ENCODE measurements at places on chromosomes 12 and 14.

GRCh38 chr12:62516927-62517326, 50.3 kb downstream of the MON2 start:
- H3K4me3 ChIP-seq = no peak overlapping the region
- no peaks in the 10 kb centered on the region for H3K27me3 ChIP-seq
- no peak for DNase-seq
- peaks cover 15% of the 10 kb centered on the region for H3K36me3 ChIP-seq
- no peak overlapping the region for H3K27ac ChIP-seq
- peaks cover 6% of the 10 kb centered on the region for H3K4me1 ChIP-seq

GRCh38 chr12:116818341-116818856, 62.8 kb downstream of the HRK start:
- H3K4me1 ChIP-seq = peaks cover 17% of the 10 kb centered on the region
- H3K4me3 ChIP-seq = peak overlapping the region; percentile 82
- DNase-seq = no peak
- peak overlapping the region; percentile 89 for H3K27ac ChIP-seq

- H3K4me3 ChIP-seq = no peak overlapping the region
- no peak for DNase-seq
- peaks cover 10% of the 10 kb centered on the region for H3K36me3 ChIP-seq
- H3K4me1 ChIP-seq = peaks cover 4% of the 10 kb centered on the region
Measured at GRCh38 chr12:11324426-11324825, 14.2 kb upstream of the PRB4 start.

- no peak overlapping the region for H3K27ac ChIP-seq
- H3K4me3 ChIP-seq = no peak overlapping the region
- H3K27me3 ChIP-seq = no peaks in the 10 kb centered on the region
- H3K4me1 ChIP-seq = no peaks in the 10 kb centered on the region
- no peak for DNase-seq
Measured at GRCh38 chr12:52180971-52181628, 10.7 kb downstream of the KRT80 start.

- H3K27me3 ChIP-seq = no peaks in the 10 kb centered on the region
- no peaks in the 10 kb centered on the region for H3K36me3 ChIP-seq
- no peaks in the 10 kb centered on the region for H3K4me1 ChIP-seq
- DNase-seq = no peak
- H3K4me3 ChIP-seq = no peak overlapping the region
Measured at GRCh38 chr14:38791862-38792261, 311.2 kb downstream of the SEC23A start.

DNA sequence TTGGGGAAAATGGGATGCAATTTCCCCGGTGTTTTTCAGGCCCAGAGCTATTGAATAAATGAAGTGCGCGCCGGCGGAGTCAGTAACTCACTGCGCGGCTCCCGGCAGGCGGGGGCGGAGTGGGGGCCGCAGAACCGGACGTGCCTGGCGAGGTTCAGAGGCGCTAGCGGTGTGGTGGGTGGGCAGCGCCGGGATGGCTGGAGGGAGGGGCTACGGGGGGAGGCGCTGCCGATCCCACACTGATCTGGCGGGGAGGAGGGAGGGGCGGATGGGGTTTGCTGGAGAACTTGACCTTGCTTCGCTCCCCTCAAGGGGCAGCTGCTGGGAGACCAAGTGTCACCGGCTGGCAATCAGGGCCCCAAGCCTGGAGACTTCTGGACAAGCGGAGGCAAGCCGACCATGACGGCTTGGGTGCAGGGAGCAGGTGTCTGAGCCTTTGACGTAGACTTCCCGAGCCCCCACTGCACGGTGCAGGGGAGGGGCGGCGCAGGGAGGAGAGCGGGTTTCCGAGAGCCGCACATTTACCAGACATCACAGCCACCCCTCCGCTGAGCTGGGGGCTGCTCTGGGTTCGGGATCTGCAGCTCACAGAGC, 174.1 kb upstream of the RTL1 start:
- no peak overlapping the region for H3K27ac ChIP-seq
- peaks cover 39% of the 10 kb centered on the region for H3K27me3 ChIP-seq
- peaks cover 12% of the 10 kb centered on the region for H3K4me1 ChIP-seq
- no peak overlapping the region for H3K4me3 ChIP-seq

- no peak overlapping the region for H3K27ac ChIP-seq
- H3K4me1 ChIP-seq = no peaks in the 10 kb centered on the region
- H3K4me3 ChIP-seq = no peak overlapping the region
- DNase-seq = no peak
- no peaks in the 10 kb centered on the region for H3K36me3 ChIP-seq
Measured at GRCh38 chr12:83468988-83469908, 782.5 kb downstream of the TMTC2 start.

DNA sequence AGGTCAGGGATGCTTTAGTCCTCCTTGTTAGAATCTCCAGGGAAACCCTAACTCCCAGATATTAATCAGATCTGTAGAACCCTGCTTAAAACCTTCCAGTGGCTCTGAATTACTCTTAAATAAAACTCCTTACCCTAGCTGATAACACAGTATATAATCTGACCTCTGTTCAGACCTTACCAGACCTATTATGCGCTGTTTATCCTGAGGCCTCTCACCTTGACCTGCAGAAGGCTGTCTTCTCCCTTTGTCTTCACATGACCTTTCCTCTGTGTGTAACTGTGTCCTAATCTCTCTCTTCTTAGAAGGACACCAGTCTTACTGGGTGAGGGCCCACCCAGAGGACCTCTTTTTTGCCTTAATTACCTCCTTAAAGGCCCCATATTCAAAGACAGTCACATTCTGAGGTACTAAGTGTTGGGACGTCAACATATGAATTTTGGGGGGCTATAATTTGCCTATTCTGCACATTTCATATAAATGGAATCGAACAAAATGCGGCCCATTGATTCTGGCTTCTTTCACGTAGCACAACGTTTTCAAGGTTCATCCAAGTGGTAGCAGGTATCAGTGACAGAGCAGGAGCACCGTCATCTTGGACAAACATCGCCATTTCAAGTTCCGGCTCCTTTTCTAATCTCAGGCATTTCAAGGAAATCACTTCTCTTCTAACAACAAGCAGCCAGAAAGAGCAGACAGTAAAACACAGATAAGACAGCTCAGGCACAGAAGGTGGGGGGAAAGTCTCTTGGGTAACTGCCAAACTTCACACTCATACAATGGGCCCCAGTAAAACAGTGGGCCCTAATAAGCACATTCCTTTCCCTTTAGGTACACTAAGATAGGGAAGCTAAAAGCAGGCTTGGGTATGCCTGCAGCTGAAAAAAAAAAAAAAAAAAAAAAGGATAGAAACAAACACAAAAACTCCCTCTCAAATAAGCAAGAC, 200.2 kb upstream of the NUDT4 start:
- no peak overlapping the region for H3K4me3 ChIP-seq
- no peaks in the 10 kb centered on the region for H3K4me1 ChIP-seq
- H3K36me3 ChIP-seq = no peaks in the 10 kb centered on the region
- no peak for DNase-seq
- H3K27ac ChIP-seq = no peak overlapping the region
- H3K27me3 ChIP-seq = peaks cover 2% of the 10 kb centered on the region

DNA sequence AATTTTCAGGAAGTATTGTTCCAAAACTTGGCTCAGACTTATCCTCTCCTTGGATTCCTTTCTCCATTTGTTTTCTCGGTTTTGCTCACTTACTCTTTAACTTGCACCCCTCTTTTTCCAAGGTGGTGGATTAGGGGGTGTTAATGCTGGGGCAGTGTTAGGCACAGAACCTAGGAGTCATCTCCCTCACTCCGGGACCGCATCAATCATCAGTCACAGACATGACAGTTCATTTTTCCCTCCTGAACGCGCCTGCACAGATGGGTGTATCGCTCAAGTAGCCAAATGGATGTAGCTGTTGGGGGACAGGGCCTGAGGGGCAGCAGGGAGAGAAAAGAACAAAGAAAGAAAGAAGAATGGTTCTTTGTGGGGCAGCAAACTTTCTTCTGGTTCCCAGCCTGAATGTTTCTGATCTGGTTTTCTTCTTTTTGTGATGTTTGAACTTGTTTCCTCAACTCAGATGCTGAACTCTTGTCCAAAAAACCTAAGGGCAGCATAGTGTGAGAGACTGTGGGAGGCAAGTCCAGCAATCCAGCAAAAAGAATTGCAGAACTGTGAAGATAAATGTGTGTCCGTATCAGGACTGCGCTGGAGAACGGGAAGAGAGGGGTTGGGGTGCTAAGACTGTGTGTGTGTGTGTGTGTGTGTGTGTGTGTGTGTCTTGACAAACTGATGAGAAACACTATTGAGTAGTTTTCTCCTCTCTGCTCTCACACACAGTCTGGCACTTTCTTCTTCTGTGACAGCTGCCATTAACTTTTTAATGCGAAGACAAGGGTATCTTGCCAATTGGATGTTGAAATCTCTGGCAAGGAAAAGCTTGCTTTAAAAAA, 131.1 kb downstream of the FBXL14 start:
- DNase-seq = no peak
- H3K27me3 ChIP-seq = no peaks in the 10 kb centered on the region
- H3K4me1 ChIP-seq = no peaks in the 10 kb centered on the region
- no peak overlapping the region for H3K4me3 ChIP-seq
- no peaks in the 10 kb centered on the region for H3K36me3 ChIP-seq

DNA sequence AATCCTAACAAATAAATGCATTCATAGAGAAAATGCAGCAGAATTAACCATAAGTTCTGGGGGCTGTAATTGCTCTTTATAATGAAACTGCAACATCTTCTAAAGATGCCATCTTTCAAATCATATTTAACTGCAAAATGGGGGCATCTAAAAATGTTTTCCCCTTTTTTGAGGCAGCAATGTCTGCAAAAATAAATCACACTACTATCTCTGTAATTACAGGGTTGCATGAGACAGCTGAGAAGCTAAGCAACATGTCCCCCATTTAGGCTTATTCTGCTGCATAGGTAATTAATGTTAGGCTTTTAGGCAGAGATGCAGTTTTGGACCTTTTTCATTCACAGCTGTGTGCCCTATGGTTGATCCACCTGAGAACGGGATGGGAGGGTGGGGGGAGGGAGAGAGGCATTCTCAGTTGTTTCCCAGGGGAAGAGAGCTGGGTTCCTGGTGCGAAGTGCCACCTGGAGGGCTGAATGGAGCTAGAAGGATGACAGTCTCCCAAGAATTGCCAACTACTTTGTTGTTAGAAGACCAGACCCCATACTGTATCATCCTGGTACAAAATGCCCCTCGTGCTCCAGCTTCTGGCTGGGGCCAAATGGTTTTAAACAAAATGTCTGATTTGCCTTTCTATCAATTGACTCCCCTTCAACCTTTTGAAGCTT, 154.2 kb downstream of the APAF1 start:
- no peak for DNase-seq
- no peaks in the 10 kb centered on the region for H3K4me1 ChIP-seq
- H3K27me3 ChIP-seq = peaks cover 23% of the 10 kb centered on the region
- no peak overlapping the region for H3K4me3 ChIP-seq
- H3K36me3 ChIP-seq = no peaks in the 10 kb centered on the region

- no peaks in the 10 kb centered on the region for H3K36me3 ChIP-seq
- H3K4me1 ChIP-seq = peaks cover 23% of the 10 kb centered on the region
- no peak overlapping the region for H3K27ac ChIP-seq
- H3K27me3 ChIP-seq = no peaks in the 10 kb centered on the region
- no peak for DNase-seq
Measured at GRCh38 chr14:102629011-102629444, 36.6 kb downstream of the RCOR1 start.

- H3K4me1 ChIP-seq = peaks cover 2% of the 10 kb centered on the region
- no peaks in the 10 kb centered on the region for H3K36me3 ChIP-seq
- no peak for DNase-seq
- H3K27me3 ChIP-seq = peaks cover 2% of the 10 kb centered on the region
- H3K27ac ChIP-seq = no peak overlapping the region
Measured at GRCh38 chr12:66838366-66838765, 159.5 kb upstream of the GRIP1 start.

DNA sequence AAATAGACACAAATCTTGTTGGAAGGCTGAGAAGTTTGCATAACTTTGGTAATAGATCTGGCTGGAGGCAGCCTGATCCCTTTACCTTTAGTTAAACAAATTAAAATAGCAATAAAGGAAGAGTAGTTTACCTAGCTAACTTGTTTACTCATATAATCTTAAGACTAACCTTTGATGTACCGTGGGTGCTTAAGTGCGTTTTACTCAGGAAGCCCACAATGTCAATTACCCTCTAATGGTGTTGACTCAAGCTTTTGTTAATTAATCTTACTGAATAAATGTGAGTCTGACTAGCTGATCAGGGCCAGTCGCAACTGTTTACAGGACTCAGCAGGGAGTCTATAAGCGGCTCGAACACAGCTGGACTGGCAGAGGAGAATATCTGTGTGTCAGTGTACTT, 51.5 kb downstream of the FAR2 start:
- H3K27me3 ChIP-seq = no peaks in the 10 kb centered on the region
- no peak overlapping the region for H3K4me3 ChIP-seq
- no peak for DNase-seq
- no peaks in the 10 kb centered on the region for H3K4me1 ChIP-seq
- no peak overlapping the region for H3K27ac ChIP-seq

DNA sequence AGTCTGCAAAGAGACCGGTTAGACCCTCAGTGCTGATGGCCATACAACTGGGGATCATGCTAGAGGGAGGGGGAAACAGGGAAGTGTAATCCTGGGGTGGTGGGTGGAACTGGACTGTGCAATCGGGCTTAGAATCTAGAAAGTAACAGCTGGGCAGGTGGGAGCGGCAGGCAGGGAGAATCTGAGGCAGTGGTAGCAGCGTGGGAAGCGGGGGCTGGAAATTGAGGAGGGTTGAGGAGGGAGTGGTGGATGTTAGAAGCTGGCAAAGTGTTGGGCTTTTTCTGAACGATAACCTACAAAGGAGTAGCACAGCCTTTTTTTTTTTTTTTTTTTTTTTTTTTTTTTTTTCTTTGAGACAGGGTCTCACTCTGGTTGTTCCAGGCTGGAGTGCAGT, 3.1 kb upstream of the IGFBP6 start:
- no peak overlapping the region for H3K4me3 ChIP-seq
- H3K4me1 ChIP-seq = peaks cover 22% of the 10 kb centered on the region
- DNase-seq = no peak

- peak overlapping the region; percentile 92 for H3K27ac ChIP-seq
- H3K4me1 ChIP-seq = peaks cover 35% of the 10 kb centered on the region
- H3K27me3 ChIP-seq = peaks cover 3% of the 10 kb centered on the region
- no peaks in the 10 kb centered on the region for H3K36me3 ChIP-seq
- H3K4me3 ChIP-seq = peak overlapping the region; percentile 22
- DNase-seq = no peak
Measured at GRCh38 chr12:12505544-12506495, 56.8 kb downstream of the DUSP16 start.

DNA sequence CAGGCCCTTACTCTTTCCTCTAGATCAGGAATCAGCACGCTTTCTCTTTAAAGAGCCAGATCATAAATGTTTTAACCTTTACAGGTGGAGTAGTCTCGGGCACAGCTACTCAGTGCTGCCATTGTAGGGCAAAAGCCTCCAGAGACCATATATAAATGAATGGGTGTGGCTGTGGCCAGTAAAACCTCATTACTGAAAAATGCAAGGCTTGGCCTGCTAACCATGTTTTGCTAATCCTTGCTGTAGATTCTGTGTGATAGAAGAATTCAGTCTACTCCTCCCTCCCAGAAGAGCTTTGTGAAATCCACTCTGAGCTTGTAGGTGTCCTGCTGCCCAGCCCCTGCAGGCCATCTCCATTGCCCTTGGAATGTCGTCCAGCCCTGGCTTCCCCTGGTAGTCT, 58.1 kb downstream of the HSP90AA1 start:
- DNase-seq = no peak
- H3K27ac ChIP-seq = no peak overlapping the region
- no peaks in the 10 kb centered on the region for H3K27me3 ChIP-seq
- no peak overlapping the region for H3K4me3 ChIP-seq
- peaks cover 38% of the 10 kb centered on the region for H3K36me3 ChIP-seq
